ENCODE measurements at places on chromosomes 16 and 17.

GRCh38 chr17:75720656-75721462 is at the start of gene ITGB4:
Gene ITGB4 (plus strand): TSS chr17:75721459. CDS start chr17:75724704, 3,245 bp downstream.
- H3K36me3 ChIP-seq, result peaks cover 21% of the 10 kb centered on the region
- H3K27me3 ChIP-seq, result peaks cover 26% of the 10 kb centered on the region
- H3K4me3 ChIP-seq, result peak within 1 kb of the TSS; percentile 57
- H3K4me1 ChIP-seq, result peaks cover 63% of the 10 kb centered on the region
- peak; percentile 50 for DNase-seq
- peak within 1 kb of the TSS; percentile 95 for H3K27ac ChIP-seq

GRCh38 chr16:11916524-11917285 is 949 bp upstream of the GSPT1 start:
- H3K27me3 ChIP-seq, result no peaks in the 10 kb centered on the region
- peak overlapping the region; percentile 87 for H3K4me3 ChIP-seq
- H3K4me1 ChIP-seq, result peaks cover 18% of the 10 kb centered on the region
- peak overlapping the region; percentile 67 for H3K27ac ChIP-seq
- H3K36me3 ChIP-seq, result no peaks in the 10 kb centered on the region
- DNase-seq, result no peak

DNA sequence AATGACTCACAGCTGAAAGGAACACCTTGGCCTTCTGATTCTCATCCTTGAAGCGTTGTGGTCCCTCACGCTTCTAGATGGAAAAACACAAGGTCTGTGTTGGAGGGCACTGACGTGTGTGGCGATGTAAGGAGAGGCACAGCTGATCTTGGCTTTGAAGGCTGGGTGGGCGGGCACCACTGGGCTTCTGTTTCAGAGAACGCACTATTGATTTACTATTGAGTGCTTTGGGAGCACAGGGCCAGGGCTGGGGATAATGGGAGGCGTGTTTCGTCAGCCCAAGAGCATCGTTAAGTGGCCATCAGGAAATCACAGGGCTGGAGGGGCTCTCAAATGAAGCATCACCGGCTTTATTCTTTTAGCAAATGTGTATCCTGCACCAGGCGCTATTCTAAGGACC is 70.7 kb downstream of the CMIP start:
- DNase-seq, result no peak
- no peak overlapping the region for H3K27ac ChIP-seq
- H3K36me3 ChIP-seq, result no peaks in the 10 kb centered on the region
- H3K4me1 ChIP-seq, result peaks cover 14% of the 10 kb centered on the region
- no peak overlapping the region for H3K4me3 ChIP-seq
- H3K27me3 ChIP-seq, result no peaks in the 10 kb centered on the region

DNA sequence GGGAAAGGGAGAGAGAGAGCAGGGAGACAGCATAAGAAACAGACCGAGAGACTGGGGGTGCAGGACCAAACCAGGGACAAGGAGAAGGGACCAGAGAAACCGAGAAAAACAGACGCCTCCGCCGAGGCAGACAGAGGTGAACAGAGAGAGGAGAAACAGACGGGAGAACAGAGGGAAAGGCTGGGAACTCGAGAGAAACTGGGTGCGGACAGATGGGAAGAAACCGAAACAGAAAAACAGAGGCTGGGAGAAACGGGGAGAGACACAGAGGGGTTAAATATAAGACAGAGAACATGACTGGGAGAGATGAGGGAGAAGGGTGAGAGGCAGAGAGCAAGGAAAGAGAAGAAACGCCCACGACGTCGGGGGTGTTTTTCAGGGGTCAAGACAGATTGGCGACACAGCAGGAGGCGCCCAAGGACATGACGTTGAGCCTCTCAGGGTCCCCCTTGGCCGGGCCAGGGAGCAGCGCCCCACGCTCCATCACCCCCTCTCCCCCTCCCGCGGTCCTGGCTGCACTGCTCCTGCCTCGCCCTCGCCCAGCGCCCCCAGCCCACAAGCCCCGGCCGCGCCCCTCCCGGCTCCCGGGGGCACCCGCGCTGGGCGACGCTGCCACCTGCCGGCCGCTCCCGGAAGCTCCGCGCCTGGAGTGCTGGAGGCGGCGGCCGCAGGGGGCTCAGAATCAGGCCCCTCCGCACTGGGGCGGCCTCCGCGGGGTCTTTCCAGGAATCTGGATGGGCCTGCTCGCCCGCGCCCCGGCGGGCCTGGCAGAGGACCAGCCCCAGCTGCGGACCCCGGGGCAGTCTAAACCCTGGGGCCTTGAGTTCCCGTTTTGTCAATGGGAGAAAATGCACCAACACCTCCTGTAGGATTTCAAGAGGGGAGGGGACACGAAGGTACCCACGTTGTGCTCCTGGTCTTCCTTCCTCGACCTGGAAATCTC is 1.3 kb upstream of the TMEM92 start:
- no peak for DNase-seq
- H3K4me3 ChIP-seq, result peak overlapping the region; percentile 46
- no peaks in the 10 kb centered on the region for H3K36me3 ChIP-seq
- H3K27ac ChIP-seq, result peak overlapping the region; percentile 83

GRCh38 chr17:82983510-82984248 is 95.7 kb upstream of the METRNL start:
- no peak overlapping the region for H3K27ac ChIP-seq
- no peaks in the 10 kb centered on the region for H3K36me3 ChIP-seq
- H3K4me3 ChIP-seq, result no peak overlapping the region
- no peak for DNase-seq
- no peaks in the 10 kb centered on the region for H3K4me1 ChIP-seq

- H3K27ac ChIP-seq, result no peak overlapping the region
- no peaks in the 10 kb centered on the region for H3K4me1 ChIP-seq
- DNase-seq, result no peak
- no peaks in the 10 kb centered on the region for H3K27me3 ChIP-seq
- no peak overlapping the region for H3K4me3 ChIP-seq
Observed at GRCh38 chr16:1259760-1260068, 3.8 kb downstream of the TPSD1 start.

- H3K4me1 ChIP-seq, result no peaks in the 10 kb centered on the region
- DNase-seq, result no peak
- peak within 1 kb of the TSS; percentile 79 for H3K4me3 ChIP-seq
Observed at GRCh38 chr17:68600931-68601564, at the start of gene FAM20A. Gene FAM20A (minus strand): TSS chr17:68601367. CDS start chr17:68600666, 701 bp downstream.

- no peaks in the 10 kb centered on the region for H3K36me3 ChIP-seq
- H3K27ac ChIP-seq, result no peak overlapping the region
- no peak overlapping the region for H3K4me3 ChIP-seq
Observed at GRCh38 chr16:77584205-77584859, 138.0 kb upstream of the NUDT7 start.

- DNase-seq, result no peak
- no peaks in the 10 kb centered on the region for H3K4me1 ChIP-seq
- H3K4me3 ChIP-seq, result peak overlapping the region; percentile 72
- H3K27me3 ChIP-seq, result no peaks in the 10 kb centered on the region
- H3K27ac ChIP-seq, result peak overlapping the region; percentile 95
Observed at GRCh38 chr17:42111871-42112551, 503 bp downstream of the DHX58 start.

All from tibial nerve (tissue), 4 donors.